CD8-positive, alpha-beta memory T cell (primary cell): ENCODE measurements at places on chromosomes 7 and 10.

DNA sequence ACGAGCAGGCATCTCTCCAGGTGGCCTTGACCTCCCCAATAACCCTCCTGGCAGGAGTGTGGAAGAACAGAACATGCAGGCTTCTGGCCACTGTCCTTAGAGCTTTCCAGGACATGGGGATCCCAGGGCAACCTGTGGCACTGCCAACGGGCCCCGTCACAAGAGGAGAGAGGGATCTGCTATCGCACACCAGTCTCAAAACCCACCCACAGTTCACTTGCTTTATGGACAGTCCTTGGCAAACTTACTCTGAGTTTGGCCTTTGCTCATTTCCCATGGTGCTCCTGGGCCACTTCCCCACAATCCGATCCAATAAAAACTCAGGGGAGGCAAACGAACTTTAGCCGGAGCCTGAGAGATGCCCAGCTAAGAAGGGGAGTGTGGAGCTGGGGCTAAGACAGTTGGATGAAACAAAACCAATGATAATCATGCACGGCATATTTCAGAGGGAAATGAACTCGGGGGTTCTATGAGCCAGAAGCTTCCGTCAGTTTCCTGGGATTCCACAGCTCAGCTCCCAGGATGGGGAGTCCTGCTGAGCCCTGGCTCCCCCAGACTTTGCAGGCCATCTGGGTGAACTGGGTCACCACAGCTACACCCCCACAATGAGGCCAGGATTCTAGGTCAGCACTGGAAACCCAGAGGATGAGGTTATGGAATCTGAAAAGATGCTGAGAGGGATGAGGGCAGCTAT is 158.4 kb downstream of the NEURL1 start:
- no peak for DNase-seq

DNA sequence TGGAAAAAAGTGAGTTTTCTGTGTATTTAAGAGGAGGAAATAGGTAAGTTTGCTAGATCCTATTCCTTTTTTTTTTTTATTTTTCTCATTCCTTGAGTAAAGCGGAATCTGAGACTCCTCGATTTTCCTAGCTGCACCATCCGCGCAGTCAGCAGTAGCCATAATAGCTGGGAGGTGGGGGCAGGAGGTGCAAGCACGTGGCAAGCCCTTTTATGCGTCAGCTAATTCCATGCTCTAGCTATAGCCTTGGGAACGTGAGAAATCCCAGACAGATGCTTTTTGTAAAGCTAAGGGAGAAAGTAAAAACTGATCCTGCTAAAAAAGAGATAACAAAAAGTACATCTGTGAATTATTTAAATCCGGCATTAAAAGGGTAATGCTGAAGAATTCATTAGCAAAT is 33.2 kb upstream of the TPK1 start:
- no peak for DNase-seq

DNA sequence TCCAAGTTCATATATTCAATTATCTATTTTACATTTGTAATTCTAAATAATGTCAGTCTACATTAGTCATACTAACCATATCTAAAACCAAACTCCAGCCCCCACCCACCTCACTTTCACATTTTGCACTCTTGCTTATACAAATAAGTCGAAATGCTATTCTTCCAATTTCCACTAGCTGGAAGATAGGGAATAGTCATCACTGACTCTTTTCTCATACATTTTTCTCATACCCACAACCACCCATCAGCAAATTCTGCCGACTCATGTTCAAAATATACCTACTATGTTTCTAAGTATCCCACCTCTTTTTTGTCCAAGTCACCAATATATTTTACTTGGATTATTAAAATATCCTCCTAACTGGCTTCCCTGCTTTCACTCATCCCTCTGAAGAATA is 93.2 kb upstream of the DGKB start:
- no peak for DNase-seq

DNA sequence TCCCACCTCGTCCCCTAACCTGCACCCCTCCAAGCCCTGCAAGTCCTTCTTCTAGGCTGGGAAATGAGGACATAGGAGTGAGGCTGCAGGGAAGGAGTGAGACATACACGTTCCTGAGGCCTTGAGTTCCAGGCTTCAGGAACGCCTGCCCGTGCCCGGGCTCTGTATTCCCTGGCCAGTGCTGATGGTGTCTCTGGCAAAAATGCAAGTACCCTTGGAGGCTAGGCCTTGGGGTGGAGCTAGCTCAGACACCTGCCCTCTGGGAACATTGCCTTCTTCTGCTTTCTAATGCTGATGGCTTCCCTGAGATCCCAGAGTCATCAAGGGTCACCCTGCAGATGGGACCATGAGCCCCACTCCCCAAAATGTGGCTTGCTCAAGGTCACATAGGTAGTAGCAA is 76.0 kb downstream of the GRK5 start:
- DNase-seq, result no peak

DNA sequence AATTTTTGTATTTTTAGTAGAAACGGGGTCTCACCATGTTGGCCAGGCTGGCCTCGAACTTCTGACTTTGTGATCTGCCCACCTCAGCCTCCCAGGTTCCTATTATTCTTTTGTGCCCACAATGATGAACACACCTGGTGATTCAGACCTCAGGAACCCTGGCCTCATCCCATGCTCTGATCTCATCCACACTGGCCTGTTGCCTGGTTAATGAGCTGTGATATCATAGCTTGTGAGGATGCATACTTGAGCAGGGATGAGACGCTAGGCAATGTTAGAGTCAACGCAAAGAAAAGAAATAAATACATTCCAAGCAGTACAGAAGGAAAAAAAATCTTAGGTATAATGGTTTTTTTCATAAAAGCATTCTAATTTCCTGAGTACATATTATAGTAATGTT is 82.4 kb upstream of the RNF32 start:
- DNase-seq, result no peak
